ENCODE measurements at places on chromosomes 12 and 14.

DNA sequence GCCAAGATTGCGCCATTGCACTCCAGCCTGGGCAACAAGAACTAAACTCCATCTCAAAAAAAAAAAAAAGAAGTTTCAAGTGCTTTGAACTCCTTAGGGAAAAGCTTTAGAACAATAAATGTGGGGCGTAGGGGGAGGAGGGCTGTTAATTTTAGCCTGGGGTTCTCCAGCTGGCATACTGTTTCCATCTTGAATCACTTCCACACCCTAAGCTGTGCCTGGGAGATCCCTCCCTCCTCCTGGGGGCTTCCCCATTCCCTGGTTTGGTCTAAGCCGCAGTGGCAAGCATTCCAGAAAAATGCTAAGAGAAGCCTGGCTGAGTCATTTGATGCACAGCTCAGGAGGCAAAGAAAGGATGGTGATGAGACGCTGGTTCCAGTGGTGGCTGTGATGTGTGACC is 2.3 kb upstream of the ZNF384 start:
- no peak for DNase-seq

DNA sequence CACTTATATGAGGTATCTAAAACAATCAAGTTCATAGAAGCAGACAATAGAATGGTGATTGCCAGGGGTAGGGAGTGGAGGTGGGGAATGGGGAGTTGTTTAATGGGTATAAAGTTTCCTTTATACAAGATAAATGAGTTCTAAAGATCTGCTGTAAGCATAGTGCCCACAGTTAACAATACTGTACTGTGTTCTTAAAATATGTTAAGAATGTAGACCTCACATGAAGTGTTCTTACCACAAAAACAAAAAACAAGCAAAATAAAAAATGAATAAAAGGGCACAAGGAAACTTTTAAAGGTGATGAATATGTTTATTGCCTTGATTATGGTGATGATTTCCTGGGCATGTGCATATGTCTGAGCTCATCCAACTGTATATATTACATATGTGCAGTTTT is 211.8 kb downstream of the MSRB3 start:
- no peak for DNase-seq

GRCh38 chr12:19186722-19187661 is 57.5 kb downstream of the PLEKHA5 start:
- DNase-seq: no peak

DNA sequence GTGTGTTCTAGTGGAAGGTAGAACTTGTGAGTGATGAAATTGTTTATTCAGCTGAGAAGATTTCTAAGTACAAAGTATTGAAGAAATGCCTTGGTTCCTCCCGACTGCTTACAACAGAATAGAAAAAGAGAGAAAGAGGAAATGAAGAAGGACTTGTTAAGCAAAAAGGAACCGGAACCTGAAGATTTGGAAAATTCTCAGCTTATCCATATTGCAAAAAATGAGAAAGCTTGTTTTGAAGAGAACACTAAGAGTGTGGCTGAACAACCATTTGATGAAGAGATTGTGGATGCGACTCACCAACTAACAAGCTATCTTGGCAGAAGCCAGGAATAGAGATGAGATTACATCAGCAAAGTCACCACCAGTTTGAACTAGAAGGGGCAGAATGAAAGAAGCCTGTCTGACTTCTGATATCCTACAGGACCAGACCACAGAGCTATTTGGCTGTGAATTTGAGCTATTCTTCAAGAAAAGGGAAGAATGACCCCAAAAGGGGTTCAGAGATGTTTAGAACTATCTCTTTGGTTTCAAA is 15.1 kb downstream of the NDUFA9 start:
- DNase-seq: no peak

GRCh38 chr14:50578433-50578832 is 18.5 kb downstream of the ATL1 start:
- no peak for DNase-seq

DNA sequence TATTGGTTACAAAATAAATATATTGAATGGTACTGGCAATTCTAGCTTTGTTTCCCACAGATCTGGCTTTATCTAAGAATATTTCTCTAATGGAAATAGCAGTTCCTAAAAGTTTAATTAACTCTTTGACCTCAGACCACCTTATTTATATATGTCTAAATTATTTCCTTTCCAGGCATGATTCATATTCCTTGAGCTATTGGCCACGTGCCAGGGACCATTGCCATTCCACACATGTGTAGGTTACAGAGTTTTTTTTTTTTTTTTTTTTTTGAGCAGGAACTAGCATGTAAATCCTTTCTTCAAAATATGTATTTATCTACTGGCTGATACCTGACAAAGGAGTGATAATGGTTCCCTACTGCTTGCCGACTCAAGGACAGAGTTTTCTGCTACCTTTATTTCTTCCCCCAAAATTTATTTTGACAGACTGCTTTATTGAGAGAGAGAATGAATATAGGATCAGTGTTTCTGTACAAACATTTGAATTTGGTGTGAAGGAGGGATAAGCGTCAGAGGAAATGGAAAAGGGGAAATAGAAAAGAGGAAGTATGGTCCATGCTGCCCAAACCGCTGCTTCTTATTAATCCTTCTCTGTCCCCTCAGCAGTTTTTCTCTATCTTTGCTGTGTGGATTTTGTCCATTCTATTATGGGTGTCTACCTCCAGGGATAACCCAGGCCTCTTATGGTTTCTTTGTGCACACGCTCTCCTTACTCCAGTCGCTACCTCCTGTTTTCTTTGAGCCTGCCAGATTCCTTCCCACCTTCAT is 36.4 kb downstream of the PDE3A start:
- DNase-seq: no peak

GRCh38 chr12:121576851-121577391 is 3.9 kb downstream of the KDM2B start:
- DNase-seq: no peak

DNA sequence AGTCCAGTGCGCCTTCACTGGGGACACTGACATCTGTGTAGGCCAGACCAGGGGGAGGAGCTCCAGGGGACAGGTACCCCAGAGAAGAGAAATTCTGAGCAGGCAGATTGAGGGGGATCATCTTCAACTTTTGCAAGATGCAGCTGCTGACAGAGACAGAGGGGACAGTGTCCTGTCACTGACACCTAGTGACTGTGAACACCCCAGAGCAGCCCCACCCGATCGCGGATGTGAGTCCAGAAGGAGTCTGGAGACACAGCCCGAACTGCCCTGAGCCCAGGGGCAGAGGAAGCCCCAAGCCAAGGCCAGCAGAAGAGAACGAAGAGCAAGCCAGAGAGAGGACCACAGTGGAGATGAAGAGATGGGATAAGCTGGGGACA is 21.7 kb upstream of the LRTM2 start:
- no peak for DNase-seq

- DNase-seq: no peak
Observed at GRCh38 chr12:12715459-12716150, 1.6 kb upstream of the CDKN1B start.

DNA sequence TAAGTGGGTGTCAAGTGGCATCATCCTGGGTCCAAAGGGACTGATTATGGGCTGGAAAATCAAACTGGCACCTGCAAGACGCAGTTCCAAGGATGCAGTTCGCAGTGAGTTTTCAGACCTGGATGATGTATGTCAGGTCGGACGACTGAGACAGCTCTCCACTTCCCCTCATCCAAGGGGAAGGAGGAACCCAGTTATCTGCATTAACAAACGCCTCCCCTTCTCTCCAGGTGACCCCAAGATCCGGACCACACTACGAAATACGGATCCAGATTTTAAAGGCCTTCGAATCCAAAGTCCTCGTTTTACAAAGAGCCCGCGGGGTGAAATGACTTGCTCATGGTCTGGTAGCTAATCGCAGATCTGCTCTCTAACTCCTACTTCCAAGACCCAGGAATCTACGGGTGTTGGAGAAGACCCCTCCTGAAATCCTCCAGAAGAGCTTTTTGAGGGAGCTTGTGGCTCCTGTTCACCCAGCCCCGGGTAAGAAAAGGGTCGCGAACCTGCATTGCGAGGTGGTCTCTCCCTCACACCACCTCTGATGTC is 460 bp upstream of the SYNE2 start:
- no peak for DNase-seq

DNA sequence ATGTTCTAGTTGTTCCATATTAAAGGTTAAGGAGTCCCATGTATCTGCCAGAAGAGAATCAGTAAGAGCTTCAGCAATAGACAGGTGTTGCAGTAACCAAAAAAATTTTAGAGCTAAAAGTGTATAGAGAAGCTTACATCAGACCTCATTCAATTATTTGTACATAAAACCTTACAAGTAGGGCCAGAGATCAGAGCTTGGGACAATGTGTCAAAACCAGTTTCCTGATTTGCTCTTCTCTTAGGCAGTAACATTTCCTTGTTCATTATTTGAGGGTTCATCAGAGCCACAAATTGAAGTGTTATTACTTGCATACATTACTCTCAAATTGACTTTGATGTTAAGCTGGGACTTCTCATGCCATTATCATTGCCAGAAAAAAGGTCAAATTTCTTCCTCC is 55.5 kb upstream of the ATXN7L3B start:
- no peak for DNase-seq

GRCh38 chr12:30088259-30088995 is 304.7 kb upstream of the TMTC1 start:
- DNase-seq: no peak

- DNase-seq: no peak
Observed at GRCh38 chr14:73889376-73889775, 2.7 kb downstream of the ZNF410 start.

DNA sequence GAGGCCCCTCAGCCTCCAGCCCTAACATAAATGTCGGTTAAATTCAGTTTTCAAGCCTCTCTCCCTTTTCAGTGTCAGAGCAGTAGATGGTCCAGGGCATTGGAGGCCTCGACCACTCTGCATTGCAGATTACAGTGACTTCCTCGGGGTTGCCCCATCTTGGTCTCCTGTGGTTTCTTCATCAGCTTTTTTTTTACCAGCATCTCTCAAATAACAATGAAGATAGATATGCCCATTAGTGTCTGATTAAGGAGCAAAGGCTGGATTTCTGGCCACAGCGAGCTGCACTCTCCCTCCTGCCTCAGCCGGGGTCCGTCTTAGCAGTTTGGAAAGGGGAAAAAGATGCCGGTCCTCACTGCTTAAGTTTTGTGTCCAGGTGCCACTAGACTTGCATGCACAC is 49.7 kb downstream of the C14orf132 start:
- DNase-seq: no peak

- no peak for DNase-seq
Observed at GRCh38 chr12:76704693-76705092, 59.2 kb upstream of the ZDHHC17 start.

GRCh38 chr14:84403585-84403984 is 1126.4 kb upstream of the FLRT2 start:
- DNase-seq: no peak

DNA sequence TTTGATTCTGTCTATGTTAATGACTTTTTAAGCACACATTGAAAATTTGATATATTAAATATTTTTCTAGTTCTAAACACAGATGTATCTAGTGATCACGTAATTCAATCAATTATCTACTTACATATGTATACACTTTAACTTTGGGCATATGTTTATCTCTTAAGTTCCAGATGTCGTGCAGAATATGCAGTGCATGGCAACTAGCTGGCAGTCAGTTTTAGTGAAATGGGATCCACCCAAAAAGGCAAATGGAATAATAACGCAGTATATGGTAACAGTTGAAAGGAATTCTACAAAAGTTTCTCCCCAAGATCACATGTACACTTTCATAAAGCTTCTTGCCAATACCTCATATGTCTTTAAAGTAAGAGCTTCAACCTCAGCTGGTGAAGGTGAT is 105.3 kb downstream of the PTPRQ start:
- DNase-seq: no peak

DNA sequence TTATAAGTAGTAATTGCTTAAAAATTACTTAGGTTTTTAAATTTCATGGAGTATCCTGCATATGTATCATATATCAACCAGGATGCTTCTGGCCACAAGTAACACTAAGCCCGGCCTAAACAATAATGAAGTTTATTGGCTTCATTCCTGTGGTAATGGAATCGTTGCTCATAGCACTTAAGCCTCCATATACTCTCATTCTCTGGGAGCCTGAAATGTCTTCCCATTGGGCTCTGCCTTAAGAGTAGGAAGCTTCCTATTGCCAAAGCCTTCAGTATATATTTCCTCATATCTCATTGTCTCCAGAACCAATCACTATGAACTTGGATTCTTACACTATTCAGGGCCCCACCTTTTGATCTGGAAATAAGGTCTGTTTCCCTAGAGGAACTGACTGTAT is 83.8 kb upstream of the DNM1L start:
- no peak for DNase-seq
